HCT116 (cell line): ENCODE measurements at places on chromosomes 11 and 22. TPM values are rescaled to one million over a fixed set of nuclear protein-coding genes. Genes with fewer than 3 reads are reported as not detected.

DNA sequence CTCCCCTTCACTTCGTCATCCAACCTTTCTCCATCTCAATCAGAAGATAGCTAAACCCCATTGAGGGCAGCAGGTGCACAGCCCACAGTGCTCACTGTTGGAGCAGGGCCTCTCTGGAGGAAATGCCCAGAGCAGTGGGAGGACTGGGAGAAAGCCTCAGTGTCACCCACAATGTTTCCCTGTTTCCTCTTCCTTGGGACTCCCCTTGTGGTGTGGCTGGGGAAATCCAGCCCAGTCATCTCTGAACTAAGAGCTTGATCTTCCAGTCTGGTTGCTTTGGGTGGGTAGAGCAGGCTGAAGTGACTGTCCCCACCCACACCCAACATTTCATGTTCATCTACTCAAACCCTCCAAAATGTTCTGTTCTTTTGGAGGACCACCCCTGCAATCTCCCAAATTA is 29.8 kb upstream of the EED start:
- no peak for DNase-seq
- no peak overlapping the region for H3K4me3 ChIP-seq
- H3K27me3 ChIP-seq: no peaks in the 10 kb centered on the region
- H3K36me3 ChIP-seq: no peaks in the 10 kb centered on the region

- DNase-seq: no peak
- no peaks in the 10 kb centered on the region for H3K27me3 ChIP-seq
- H3K36me3 ChIP-seq: no peaks in the 10 kb centered on the region
Measured at GRCh38 chr11:77151804-77152509, 23.9 kb downstream of the MYO7A start.

DNA sequence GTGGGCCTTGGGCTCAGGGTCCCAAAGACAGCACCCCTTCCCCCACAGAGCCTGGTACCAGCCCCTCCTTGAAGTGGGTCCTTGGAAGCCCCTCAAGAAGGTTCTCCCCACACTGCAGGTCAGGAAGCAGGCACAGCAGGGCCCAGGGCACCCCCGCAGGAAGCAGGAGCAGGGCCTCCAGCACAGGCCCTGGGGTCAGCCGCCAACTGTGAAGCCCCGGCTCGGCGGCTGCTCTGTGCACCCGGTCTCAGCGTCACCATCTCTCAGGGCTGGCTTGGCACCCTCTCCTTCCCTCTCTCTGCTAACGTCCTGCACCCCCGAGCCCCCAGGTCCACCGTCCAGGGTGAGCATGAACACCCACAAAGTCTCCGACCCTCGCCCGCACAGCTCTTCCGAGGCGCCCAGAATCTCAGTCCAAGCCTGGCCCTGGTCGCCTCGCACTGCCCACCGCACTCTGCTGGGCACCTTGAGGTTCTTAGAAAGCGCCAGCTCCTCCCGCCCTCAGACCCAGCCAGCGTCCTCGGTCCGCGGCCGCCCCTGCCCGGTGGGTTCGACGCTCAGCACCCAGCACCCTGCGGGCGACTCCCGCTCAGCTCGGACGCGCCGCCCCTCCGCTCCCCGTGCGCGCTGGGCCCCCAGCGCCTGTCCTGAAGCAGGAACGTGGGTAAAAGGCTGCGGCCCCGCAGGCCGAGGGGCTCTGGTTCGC is 1.4 kb upstream of the SIGIRR start:
- no peak for DNase-seq
- H3K4me3 ChIP-seq: peak overlapping the region; percentile 66
- peaks cover 19% of the 10 kb centered on the region for H3K4me1 ChIP-seq
- H3K27ac ChIP-seq: peak overlapping the region; percentile 81; the same call in 1 of the 2 replicates

GRCh38 chr11:122691549-122692150 is 36.1 kb downstream of the UBASH3B start:
- H3K4me1 ChIP-seq: peaks cover 7% of the 10 kb centered on the region
- H3K27me3 ChIP-seq: no peaks in the 10 kb centered on the region
- no peaks in the 10 kb centered on the region for H3K36me3 ChIP-seq
- no peak overlapping the region for H3K27ac ChIP-seq
- no peak overlapping the region for H3K4me3 ChIP-seq

DNA sequence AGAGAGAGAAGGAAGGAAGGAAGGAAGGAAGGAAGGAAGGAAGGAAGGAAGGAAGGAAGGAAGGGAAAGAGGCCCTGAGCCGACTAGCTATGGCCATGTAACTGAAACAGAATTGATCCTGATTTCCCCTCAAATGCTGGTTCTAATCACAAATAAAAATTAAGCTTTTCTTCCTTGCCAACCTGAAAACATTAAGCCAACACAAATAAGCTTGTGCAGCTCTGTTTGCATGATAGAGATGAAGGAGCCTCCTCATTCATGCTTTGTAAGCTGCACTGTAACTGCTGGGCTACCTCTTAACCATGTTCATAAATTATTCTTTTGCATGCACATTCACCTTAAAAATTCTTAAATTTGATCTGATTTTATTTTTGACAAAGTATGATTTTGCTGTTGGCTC is 27.7 kb upstream of the APOL5 start:
- H3K4me1 ChIP-seq: no peaks in the 10 kb centered on the region
- H3K4me3 ChIP-seq: no peak overlapping the region
- H3K36me3 ChIP-seq: no peaks in the 10 kb centered on the region

DNA sequence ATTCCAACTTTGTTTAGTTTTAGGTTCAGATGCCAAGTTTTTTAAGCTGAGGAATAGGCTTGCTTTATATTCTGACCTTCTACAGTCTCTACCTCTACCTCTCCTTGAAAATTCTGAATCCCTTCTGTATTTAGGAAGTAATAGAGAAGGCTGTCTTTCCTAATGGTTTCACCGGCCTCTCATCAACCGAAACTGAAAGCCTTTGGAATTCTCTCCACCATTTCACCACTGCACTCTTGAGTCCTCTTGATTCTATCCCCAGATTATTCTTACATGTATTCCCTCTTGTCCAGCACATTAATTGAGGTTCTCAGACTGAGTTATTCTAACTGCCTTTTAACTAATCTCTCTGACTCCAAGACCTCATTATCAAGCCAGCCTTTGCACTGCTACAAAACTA is 67.7 kb upstream of the PICALM start:
- no peak overlapping the region for H3K27ac ChIP-seq
- no peak overlapping the region for H3K4me3 ChIP-seq
- no peaks in the 10 kb centered on the region for H3K27me3 ChIP-seq
- DNase-seq: no peak
- no peaks in the 10 kb centered on the region for H3K4me1 ChIP-seq
- H3K36me3 ChIP-seq: no peaks in the 10 kb centered on the region

DNA sequence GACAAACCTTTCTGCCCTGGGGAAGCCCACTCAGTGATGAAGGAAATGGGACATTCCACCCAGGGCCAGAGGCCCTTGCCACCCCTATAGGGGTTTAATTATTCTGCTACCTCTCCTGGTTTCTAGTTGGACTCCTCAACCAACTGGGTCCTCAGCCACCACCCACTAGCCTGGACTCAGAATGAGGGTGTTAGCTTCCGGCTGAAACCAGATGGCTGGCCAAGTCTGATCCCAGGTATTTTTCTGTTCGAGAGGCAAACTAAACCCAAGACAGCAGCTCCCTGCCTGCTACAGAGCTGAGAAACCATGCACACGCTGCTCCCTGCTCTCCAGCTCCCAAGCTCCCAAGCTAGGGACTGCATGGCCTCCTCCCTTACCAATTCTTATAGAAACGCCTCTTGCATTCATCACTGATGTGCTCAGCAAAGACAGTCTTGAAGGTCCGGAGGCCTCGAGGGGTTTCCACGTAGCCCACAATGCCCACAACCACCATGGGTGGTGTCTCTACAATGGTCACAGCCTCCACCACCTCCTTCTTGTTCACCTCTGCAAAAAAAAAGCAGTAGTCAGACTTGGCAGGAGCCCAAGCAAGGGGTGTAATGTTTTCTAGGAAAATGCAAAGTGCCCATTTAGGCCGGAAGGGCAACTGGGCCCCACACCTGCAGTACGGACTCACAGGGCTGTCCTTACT is 2.2 kb downstream of the RPL3 start:
- H3K36me3 ChIP-seq: peaks cover 68% of the 10 kb centered on the region
- peaks cover 38% of the 10 kb centered on the region for H3K4me1 ChIP-seq
- peak overlapping the region; percentile 99 for H3K4me3 ChIP-seq
- peak overlapping the region; percentile 100 for H3K27ac ChIP-seq
- DNase-seq: no peak

The CLNS1A gene
- total RNA-seq: 151 TPM

GRCh38 chr22:48682504-48682903 is 1145.2 kb downstream of the BRD1 start:
- H3K27me3 ChIP-seq: no peaks in the 10 kb centered on the region
- DNase-seq: no peak
- no peak overlapping the region for H3K4me3 ChIP-seq

GRCh38 chr22:42202669-42203068 is 67.8 kb downstream of the TCF20 start:
- H3K4me1 ChIP-seq: no peaks in the 10 kb centered on the region
- no peak overlapping the region for H3K4me3 ChIP-seq
- no peaks in the 10 kb centered on the region for H3K27me3 ChIP-seq
- no peak overlapping the region for H3K27ac ChIP-seq
- no peaks in the 10 kb centered on the region for H3K36me3 ChIP-seq

- H3K4me1 ChIP-seq: peaks cover 7% of the 10 kb centered on the region; the same call in 1 of the 2 replicates
- H3K27me3 ChIP-seq: no peaks in the 10 kb centered on the region
- no peaks in the 10 kb centered on the region for H3K36me3 ChIP-seq
- DNase-seq: no peak
Measured at GRCh38 chr22:45893516-45893915, 83.4 kb downstream of the WNT7B start.

DNA sequence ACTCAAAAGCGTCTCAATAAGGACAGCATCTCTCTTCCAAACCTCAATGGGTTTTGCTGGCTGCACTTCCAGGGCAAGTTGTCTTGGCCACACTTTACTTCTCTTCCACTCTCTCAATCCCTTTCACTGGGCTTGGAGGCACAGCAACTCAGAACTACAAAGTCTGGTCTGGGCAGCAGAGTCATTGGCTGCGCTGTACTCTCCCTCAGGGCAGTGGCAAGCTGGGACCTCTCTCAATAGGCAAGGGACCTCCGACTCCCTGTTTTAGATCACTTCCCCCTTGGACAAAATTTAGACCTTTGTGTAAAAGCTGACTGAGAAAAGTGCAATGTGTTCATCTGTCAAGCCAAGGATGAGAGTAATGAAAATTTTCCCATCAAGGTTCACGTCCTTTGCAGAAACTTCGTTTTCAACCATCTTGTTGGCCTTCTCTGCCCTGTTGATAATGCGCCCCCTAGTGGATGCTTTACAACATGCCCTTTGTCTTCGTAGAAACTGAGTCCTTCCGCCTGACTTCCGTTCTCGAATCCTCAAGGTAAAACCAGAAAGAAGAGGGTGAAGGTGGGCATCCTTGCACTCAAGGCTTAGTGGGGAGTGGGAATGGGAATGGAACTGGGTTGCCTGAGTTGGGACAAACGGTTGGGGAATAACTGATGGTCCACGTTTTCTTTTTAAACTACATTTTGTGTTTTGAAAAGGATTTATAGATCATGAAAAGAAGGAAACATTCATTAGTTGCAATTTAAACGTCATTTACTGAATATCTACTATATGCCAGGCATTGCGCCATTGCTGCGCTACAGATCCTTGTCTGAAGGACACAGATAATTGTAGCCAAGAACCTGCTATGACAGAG is 99.1 kb downstream of the CD44 start:
- no peak overlapping the region for H3K27ac ChIP-seq
- H3K36me3 ChIP-seq: no peaks in the 10 kb centered on the region
- no peaks in the 10 kb centered on the region for H3K27me3 ChIP-seq
- peak; percentile 80 for DNase-seq

GRCh38 chr11:29217901-29218300 is 798.9 kb downstream of the KCNA4 start:
- H3K4me1 ChIP-seq: no peaks in the 10 kb centered on the region
- no peak for DNase-seq
- no peak overlapping the region for H3K4me3 ChIP-seq
- H3K27ac ChIP-seq: no peak overlapping the region

DNA sequence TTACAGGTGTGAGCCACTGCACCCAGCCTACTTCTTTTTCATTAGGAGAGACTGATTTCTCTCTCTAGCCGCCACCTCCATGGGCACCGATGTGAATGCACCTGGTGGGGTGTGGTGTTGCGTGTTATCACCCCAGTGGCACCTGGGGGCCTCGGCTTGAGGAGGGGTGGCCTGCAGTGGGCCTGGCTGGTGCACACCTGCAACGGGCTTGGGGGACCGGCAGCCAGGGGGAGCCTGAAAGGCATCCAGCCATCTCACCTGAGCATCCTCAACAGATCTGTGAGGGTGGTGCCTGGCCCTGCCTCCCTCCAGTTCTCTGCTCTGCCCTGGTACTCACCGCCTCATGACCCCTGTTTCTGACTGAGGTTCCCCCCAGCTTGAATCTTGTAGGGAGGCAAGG is 108.9 kb downstream of the ARHGAP8 start:
- H3K4me3 ChIP-seq: no peak overlapping the region
- no peak for DNase-seq
- H3K27ac ChIP-seq: no peak overlapping the region
- peaks cover 9% of the 10 kb centered on the region for H3K4me1 ChIP-seq

DNA sequence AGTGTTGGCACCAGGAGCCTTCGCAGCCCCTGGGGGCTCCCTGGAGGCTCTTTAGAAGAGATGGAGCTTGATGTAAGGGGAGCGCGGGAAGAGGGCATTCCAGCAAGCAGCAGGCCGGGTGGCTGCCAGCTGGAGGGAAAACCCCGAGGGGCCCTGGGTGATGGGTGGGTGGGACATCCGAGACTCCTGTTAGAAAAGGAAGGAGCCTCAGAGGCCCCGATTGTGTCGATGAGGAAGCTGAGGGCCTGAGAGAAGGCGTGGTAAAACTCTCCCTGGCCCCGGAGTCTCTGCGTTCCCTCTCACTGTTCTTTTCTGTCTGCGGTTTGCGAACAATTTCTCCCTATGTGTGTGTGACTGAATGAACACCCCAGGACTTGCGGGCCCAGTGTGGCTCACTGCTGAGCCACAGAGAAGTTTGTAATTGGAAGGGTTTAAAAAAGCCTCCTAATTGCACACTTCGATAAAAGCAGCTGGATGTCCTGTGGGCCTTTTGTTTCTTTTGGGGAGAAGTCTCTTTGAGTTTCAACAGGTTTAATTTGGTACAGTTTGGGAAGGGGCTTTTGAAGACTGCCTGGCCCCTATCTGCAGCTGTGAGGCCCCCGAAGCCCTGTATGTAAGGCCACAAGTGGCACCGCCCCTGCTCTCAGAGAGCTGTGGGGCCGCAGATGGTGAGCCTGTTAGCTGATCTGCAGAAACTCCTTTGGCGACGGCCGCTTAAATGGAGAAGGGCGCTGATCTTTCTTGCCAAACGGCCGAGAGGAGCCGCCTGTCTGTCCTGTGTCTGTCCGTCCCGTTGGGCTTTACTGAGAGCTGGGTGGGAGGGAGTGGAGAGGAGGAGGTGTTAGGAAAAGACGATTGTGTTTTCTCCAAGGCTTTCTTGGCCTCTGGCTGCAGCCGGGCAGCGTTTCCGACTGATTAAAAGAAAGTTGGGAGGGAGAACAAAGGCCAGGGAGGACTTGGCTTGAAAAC is 2.0 kb downstream of the FBLN1 start:
- H3K27me3 ChIP-seq: no peaks in the 10 kb centered on the region
- no peak overlapping the region for H3K4me3 ChIP-seq
- no peaks in the 10 kb centered on the region for H3K36me3 ChIP-seq
- no peak for DNase-seq
- H3K27ac ChIP-seq: no peak overlapping the region

GRCh38 chr11:11142430-11142829 is 210.6 kb downstream of the CSNK2A3 start:
- H3K27ac ChIP-seq: no peak overlapping the region
- no peaks in the 10 kb centered on the region for H3K27me3 ChIP-seq
- H3K4me3 ChIP-seq: no peak overlapping the region
- no peaks in the 10 kb centered on the region for H3K36me3 ChIP-seq
- no peaks in the 10 kb centered on the region for H3K4me1 ChIP-seq
